ENCODE measurements at places on chromosomes 1 and 21. TPM values are rescaled to one million over a fixed set of nuclear protein-coding genes. Genes with fewer than 3 reads are reported as not detected.

Gene CNIH3
- 0.36 TPM for total RNA-seq

GRCh38 chr1:64161357-64161941 is 42.0 kb upstream of the UBE2U start:
- no peak for DNase-seq

- no peak for DNase-seq
Observed at GRCh38 chr1:42006836-42007235, 88.1 kb upstream of the HIVEP3 start.

GRCh38 chr1:116375887-116376728 is 3.1 kb downstream of the ATP1A1 start:
- DNase-seq = peak; percentile 96

GRCh38 chr1:216314379-216315095 is 108.7 kb downstream of the USH2A start:
- peak; percentile 21 for DNase-seq

DNA sequence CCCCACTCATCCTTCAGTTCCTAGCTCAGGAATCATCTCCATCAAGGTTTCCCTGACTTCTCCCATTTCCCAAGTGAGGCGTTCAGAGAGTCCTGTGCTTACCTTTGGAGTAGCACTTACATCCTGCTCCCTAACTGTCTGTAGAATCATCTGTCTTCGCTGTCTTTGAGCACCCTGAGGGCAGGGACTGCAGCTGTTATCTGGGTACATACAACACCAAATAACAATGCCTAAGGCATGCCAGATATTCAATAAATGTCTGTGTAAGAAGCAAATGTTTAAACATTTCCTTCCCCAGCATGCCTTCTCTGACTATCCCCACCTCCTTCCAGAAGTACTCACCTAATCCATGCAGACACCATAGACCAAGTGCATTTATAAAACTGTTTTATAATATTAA is 65.4 kb downstream of the JAK1 start:
- no peak for DNase-seq

Gene ALX3
- 0.74 TPM for total RNA-seq

- no peak for DNase-seq
Observed at GRCh38 chr1:91645031-91645430, 144.4 kb downstream of the CDC7 start.
